ENCODE measurements at places on chromosomes 2 and 18.

- DNase-seq = peak; percentile 64
Measured at GRCh38 chr18:75247611-75248421, 37.2 kb downstream of the TSHZ1 start.

DNA sequence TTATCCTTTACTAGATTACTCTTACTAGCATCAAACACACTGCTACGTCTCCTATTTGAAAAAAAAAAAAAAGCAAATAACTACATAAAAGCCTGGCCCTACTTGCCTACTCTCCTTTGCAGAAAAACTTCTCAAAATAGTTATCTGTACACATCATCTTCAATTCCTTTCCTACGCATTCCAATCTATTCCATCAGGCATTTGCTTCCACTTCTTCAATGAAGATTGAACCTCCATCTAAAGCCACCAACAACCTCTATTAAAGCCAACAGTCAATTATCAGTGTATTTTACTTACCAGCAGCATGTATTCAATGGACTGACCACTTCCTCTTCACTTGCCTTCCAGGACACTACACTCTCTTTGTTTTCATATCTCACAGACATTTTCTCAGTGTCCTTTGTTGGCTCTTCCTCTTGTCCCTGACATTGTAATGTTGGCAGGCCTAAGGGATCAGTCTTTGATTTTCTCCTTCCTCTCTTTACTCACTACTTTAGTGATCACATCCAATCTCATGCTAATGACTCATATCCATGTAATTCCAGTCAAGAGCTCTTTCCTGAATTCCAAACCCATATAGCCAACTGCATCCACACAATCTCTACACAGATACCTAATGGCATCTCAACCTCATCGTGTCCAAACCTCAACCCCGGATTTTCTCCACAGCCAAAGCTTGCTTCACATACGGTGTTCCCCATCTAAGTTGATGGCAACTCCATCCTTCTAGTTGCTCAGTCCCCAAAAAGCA is 131.3 kb downstream of the CCDC148 start:
- DNase-seq = no peak

DNA sequence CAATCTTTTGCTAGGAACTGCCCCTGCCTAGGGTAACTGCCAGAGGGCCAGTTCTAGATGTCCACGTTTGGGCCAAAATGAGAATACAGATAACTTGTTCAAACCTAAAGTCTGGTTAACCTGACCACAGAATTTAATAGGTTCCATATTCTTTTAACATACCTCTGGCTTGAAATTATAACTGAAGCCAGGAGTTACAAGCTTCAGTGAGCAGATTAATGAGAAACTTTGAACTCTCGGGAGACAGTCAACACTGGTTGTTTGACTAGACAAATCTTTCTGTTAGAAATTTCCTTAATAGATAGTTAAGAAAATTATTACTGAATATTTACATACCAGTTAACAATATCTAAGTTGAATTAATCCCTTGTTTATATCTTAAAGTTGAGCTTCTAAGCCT is 110.0 kb upstream of the KLF7 start:
- no peak for DNase-seq

DNA sequence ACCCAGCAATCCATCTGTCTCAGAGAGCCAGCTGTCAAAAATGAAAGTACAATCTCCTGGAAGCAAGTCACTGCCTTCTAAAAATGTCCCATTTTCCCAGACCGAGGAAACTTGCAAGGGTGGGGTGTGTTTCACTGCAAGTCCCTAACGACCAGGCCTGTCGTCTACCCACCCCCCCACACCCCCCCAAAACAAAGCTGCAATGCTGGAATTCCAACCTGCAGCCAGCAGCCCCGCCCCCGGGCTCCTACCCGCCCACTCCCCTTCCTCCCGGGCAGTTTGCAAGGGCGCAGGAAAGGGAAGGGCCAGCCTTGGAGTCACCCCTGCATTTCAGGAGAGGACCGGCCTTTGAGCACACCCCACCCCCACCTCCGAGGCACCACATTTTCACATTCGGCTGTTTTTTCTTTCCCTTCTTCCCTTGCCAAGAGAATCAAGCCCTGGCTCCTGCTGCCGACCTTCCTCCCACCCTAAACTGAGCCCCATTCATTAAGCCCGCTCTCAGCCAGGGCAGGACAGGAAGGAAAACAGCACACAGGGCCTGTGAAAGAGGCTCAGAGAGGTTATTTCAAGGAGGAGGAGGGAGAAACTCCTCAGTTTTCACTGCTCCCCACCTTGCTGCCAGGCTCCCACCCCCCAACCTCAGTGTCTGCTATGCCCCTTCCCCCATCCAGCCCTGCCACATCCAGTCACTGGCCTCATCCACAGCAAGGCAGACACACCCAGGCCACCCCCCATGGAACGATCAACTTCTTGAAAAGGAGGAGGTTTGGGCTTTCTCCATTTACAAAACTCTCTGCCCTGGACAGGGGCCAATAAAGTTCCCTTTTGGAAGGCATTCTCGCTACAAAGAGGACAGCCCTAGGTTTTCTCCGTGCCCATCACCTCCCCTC is 11.3 kb downstream of the SMAD7 start:
- peak; percentile 48 for DNase-seq

All from dermis blood vessel endothelial cell (primary cell).